Foreskin melanocyte (primary cell): ENCODE measurements at places on chromosomes 2 and 18.

- DNase-seq: no peak
Measured at GRCh38 chr2:165268754-165269153, 29.5 kb downstream of the SCN2A start.

- no peak for DNase-seq
Measured at GRCh38 chr2:41180387-41180786, 728.5 kb upstream of the SLC8A1 start.

DNA sequence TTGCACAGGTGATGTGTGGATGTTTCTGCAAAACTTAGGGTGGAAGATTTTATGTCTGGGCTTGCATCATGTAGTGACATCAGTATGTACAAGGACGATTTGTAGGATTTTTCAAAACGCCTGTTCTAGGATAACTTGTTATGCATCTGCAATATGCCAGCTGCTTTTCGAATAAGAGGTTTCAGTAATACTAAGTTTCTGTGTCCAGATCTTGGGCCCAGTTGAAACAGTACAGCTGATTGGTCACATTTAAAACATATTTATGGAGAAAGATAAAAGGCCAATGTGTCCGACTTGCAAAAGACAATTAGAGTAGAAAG is 1.2 kb downstream of the PTPN4 start:
- DNase-seq: no peak

DNA sequence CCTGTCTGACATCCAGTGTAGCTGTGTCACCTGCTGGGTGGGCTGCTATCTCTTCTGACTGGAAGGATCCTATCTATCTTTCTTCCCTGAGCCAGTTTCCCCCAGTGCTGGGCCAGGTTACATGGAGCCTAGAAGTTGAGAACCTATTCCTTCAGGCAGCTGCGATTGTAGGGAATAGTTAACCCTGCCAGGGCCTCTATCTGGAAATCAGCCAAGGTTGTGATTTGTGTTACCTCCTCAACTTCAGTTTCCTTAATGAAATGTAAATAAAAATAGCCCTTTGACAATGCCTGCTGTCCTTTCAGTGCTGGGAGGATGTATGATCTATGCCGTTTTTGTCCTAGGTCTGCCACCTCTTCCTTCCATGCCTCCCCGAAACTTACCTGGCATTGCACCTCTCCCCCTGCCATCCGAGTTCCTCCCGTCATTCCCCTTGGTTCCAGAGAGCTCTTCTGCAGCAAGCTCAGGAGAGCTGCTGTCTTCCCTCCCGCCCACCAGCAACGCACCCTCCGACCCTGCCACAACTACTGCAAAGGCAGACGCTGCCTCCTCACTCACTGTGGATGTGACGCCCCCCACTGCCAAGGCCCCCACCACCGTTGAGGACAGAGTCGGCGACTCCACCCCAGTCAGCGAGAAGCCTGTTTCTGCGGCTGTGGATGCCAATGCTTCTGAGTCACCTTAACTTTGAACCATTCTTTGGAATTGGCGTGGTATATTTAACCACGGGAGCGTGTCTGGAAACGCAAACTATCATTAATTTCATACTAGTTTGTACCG is 36.6 kb downstream of the GORASP2 start:
- DNase-seq: no peak

DNA sequence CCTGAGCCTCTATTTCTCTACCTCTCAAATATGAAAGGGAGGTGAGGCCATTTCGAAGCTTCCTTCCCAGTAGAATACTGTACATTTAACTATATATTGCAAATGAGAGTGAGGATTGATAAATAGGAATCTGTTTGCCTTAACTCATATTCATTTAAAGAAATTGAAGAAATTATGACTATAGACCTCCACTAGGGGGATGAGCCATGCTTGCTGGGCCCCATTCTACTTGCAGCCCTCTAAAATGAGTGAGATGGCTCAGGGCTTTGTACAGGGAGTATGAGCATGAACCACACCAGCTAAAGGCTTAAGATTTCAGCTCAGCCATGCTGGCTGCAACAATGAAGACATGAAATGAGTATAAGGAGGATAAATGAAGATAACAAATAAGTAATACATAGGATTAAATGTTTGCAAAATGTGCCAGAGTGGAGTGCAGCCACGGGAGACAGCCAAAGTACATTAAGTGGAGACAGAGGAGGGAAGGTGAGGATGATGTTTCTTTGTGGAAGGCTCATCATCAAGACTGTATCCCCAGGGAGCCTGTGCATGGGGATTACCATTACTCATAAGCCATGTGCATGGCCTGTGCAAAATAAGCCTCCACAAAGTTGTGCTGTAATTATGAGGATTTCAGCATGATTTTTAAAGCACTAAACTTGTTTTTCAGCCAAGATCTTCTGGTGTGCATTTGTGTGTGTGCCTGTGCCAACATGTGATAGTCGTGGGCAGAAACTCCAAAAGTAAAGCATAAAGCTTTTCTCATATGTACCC is 300.8 kb downstream of the CNTNAP5 start:
- no peak for DNase-seq

DNA sequence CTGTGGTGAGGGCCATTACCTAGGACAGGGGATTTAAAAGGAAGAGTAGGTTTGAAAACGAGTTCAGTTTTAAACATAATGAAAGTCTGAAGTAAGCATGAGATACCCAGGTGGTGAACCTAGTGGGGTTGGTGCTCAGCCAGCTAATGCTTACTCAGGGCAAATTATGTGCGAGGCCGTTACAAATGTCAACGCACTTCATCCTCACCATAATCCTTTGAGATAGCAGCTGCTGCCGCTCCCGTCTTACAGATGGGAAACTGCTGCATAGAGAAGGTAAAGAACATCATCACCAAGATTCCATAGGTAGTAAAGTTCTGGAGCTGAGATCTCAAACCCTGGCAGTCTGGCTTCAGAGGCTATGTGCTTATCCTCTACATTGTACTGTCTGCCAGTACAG is 209.0 kb downstream of the DYM start:
- DNase-seq: no peak
